ENCODE measurements at places on chromosomes 3 and 15.

DNA sequence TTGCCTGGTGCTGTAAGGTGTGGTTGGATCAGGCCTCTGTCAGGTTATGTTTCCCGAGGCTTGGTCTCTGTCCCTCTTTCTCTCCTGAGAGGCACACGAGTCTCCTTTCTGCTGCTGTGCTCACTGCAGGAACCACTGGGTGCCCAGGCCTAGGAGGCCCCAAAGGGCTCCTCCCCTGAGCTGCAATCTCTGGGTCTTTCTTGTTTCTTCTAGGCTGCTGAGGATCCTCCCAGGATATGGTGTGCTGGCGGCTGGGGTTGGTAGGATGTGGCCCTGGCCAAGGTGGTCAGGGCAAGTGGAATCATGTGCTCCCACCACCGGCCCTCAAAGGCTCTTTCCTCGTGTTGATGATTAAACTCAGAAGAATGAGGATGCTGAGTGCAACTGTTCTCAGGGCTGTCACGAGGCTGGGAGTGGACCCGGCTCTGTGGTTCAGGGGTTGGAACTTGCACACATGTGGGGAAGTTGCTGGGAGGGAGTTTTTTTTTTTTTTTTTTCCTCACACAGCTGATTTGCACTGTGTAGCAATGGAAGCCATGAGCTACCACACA lies 43.6 kb upstream of the CTSH start:
- DNase-seq: no peak

DNA sequence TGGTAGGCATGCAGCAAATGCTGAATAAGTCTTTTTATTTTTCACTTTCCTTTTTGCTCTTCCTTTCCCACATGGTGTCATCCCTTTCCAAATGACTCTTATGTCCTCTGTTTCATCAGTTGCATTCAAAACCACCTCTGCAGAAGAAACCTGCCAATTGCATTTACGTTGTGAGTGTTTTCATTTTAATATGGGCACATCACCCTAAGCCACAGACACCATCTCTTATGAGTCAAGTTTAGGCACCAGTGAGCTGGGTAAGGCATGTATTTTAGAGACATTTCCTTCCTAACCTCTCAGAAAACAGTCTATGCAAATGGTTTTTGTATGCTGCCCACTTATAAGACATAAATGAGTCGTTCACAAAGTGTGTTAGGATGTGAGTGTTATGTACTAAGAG lies 223.3 kb upstream of the ADAMTS9 start:
- no peak for DNase-seq

DNA sequence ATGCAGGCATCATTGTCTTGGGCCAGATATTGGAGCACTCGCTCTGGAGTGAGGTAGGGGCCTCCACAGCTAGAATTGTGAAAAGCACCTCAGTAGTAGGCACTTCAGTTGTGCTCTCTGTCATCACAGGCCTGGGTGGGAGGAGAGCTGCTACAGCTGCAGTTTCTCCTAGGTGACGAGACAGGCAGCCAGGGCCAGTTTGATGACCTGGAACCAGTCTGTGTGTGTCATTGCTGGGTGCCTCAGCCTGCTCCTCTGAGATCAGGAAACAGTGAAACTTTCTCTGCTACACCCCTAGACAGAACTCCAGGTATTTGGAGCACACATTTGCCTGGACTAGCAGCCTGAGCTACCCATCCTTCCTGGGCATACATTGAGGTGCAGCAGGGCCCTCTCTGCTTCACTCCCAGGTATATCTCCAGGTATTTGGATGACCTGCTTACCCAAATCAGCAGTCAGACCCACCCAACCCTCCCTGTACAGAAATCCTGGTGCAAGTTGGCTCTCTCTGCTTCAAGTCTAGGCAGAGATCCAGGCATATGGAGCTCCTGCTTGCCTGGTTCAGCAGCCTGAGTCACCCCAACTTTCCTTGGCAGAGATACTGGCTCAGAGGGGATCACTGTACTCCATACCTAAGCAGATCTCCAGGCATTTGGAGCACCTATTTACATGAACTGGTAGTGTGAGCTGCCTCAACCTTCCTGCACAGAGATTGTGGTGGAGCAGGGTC lies 54.3 kb upstream of the SGO1 start:
- DNase-seq: no peak

DNA sequence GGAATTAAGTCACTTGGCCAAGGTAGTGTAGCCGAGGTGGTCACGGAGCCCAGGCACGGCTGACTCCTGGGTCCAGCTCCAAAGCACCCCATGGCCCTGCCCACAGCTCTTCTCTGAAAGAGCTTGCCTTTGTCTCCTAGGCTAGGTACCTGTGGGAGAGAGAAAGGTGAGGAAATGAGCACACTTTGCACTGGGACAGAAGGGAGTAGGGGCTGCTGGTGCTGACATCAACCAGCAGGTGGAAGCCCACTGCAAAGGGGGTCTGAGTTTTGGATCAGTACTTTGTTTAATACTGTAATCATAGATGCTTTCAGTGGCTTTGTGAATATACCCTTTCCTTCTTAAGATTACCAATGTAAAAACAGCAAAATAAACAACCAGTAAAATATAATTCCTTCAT lies 128.3 kb upstream of the EIF1B start:
- DNase-seq: no peak

GRCh38 chr3:194671511-194671899 lies 486 bp downstream of the LSG1 start:
- no peak for DNase-seq

DNA sequence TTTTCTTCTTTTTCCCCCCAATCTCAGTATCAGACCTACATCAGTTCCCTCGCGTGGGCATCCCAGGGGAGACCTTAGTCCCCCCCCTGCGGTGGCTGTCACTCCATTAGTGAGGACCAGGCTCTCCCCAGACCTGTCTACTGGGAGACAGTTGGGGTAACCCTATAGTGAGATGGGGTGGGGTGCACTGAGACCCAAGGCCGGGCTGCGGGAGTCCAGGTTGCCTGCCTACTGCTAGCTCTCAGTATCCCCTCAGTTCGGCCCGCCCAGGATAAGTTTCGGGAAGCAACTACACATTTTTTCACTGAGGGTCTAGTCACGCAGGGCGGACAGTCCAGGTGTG lies 671 bp upstream of the DCUN1D1 start:
- no peak for DNase-seq

DNA sequence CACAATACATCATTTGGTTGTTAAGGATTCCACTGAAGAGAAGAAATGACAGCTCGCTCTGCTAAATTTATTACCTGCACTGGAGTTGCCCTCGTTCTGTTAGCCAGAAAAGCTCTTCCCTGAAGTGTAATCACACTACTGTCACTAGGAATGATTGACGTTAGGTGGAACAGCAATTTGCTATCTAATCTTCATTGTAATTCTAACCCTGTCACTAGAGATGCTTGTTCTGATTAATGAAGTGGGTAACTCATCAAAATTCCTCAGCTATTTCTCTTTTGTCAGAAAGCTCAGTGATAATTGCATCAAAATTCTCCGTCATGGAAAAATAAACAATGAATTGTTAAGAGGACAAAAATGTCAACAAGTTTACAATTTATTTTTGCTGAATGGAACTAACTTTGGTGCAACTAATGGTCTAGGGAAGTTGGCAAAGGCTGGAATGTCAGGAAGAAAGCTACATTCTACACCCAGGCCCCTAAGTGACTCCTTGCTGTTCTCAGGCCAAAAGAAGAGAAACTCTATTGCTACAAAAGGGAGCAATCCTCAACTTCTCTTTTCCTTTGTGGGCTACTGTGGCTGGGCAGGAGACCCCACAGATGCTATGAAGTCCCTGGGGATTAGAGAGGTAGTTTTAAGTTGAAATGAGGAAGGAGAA lies 34.1 kb downstream of the CCDC191 start:
- no peak for DNase-seq

DNA sequence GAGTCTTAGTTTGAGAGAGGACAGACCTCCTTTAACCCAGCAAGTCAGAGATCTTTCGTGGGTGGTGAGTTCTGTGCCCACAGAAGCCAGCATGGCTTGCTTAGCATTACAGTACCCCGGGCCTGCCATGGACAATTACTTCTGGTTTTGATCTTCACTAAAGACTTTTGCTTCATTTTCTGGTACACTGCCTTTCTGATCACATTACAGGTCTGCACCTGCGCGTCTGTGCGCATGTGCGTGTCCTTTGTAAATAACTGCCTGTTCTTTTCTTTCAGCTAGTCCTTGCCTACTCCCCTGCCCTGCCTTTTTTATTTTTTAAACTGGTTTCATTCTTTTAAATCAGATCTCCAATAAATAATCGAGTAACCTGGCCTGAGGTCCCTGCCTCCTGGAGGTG lies 57.1 kb upstream of the CMTM8 start:
- no peak for DNase-seq

DNA sequence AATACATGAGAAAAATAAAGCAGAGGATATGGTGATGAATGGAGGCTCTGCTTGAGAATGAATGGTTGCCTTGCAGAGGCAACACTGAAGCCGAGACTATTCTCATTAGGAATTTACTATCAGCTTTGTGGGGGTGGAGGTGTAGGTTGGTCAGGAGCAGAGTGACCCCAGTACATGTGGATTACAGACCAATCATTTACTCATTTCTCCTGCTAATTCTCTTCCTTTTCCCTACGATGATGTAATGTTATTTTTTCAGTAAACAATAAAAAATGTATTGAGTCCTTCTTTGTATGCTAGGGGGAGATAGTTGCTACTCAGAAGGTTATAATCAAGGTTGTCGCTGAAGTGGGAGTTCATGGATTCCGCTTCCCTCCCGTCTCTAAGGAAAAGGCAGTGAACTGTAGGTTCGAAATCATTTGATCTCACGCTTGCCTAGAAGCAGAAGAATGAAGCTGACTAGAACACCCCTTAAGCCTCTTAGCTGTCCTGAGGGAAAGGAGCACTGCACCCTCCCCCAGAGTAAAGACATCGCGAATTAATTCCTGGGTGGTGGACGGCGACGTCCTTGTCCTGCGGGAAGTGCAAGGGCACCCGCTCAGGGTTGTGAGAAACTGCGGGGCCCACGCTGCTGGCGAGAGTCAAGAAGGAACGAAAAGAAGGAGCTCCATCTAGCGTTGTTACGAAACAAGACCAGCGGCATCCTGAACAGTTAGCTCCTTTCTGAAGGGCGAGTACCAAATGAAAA lies 213.2 kb upstream of the PFN2 start:
- DNase-seq: no peak

- no peak for DNase-seq
Observed at GRCh38 chr3:150721285-150722130, 17.8 kb upstream of the ERICH6 start.

GRCh38 chr3:175297216-175297615 lies 438.1 kb downstream of the NAALADL2 start:
- no peak for DNase-seq

DNA sequence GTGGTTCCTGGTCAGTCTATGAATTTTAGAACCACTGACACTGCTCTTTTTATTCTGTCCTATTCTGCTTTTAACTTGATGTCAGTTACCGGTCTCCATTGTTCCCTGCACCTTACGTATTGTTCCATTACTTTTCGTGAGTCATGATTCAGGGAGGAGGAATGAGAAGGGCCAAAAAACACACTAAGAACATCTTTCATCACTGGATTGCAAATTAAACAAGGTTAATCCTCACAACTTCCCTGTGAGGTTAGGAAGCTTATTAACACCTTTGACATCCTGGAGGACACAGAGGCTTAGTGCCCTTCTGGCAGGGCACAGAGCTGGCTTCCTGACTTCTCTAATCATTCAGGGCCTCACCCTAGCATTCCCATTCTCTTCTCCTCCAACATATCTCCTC lies 227.6 kb upstream of the SATB1 start:
- DNase-seq: no peak

GRCh38 chr15:51709031-51709430 lies 27.7 kb downstream of the SCG3 start:
- DNase-seq: no peak

DNA sequence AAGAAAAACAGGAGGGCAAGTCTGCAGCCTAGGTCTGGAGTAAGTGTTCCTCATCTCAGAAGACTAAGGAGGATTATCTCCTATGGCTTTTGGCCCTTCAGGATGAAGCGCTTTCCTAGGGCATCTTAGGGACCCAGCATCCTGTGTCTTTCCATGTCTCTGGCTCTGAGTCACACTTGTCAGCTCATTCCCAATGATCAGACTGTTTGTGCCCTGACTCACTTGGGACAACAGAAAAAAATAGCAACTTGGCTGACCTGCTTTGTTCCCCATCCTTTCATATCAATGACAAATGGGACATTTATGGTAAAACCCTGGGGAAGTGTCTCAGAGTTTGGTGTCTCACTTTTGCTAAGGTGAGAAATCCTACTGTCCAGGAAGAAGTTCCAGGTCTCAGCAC lies 76.2 kb upstream of the OXTR start:
- no peak for DNase-seq

GRCh38 chr15:29849716-29850115 lies 27.4 kb upstream of the TJP1 start:
- DNase-seq: no peak
